ENCODE measurements at places on chromosomes 1 and 21.
A peak's percentile ranks its signal among the peaks of the same experiment; 100 is the strongest.

DNA sequence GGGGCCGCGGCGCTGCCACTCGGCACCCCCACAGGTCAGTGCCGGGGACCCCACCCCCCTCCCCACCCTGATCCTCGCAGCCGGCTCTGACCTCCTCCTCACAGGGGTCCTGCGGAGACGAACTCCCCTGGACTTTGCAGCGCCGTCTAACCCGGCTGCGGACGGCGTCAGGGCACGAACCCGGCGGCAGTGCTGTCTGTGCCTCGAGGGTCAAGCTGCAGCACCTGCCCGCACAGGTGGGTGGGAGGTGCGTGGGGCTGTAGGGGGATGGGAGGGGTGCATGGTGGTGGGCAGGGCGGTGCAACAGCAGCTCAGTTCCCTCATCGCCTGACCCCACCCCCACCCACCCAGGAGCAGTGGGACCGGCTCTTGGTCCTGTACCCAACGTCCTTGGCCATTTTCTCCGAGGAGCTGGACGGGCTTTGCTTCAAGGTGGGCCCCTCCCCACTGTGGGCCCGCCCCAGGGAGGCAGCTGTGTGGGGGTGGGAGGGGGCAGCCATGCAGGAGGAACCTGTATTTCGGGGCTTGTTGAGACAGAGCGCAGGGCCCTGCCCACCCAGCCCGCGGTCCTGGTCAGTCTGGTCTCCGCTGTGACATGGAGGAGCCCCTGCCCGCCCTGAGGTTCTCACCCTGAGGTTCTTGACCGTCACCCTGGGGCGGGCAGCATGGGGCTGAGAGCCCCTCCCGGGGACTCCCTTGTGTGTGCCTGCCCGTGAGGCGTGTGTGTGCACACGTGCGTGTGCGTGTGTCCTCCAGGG is 4.9 kb downstream of the PLEKHN1 start:
- no peak for DNase-seq

DNA sequence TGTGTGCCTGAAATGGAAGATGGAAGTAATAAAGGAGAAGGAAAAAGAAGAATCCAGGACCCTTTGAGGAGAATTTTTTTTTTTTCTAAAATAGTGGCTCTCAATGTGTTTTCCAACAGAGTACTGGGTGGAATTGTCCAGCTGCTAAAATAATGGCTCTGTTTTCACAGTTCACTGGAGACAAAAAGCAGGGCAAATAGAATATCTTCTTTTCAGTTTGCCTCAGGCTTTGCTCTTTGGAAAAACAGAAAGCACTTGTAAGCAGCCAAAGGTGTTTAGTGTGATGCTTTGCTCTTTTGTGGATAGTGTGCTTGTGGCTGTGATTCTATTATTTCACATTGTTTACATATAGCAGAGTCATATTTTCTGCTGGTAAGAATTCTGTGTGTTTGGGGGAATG is 77.4 kb upstream of the MROH9 start:
- no peak for DNase-seq

GRCh38 chr21:39136711-39137110 is 46.5 kb downstream of the PSMG1 start:
- no peak for DNase-seq

- no peak for DNase-seq
Observed at GRCh38 chr21:32977216-32977615, 48.5 kb upstream of the OLIG2 start.

DNA sequence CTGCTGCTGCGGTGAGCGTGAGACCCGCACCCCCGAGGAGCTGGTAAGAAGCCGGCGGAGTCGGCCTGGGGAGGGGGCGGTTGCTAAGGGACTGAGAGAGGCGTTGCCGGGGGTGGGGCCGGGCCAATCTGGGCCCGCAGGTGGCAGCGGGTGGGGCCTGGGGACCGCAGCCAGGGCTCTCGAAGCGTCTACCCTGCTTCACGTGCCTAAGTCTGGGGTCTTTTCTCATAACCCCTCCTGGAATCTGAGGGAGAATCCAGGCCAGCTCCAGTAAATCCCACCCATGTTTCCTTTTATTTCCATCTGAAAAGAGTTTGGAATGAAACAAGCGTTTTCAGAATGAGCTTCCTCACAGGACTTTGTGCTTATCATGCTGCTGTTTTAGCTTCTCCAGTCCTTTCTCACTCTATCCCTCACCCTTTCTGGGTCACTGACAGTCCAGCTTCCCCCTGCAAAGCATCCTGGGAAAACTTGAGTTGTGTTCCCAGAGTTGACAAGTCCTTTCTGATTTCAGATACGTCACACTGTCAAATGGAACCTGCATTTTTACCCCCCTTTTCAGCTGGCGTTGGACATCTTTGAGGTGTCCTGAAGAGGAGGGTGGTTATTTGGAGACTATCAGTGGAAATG is 431 bp downstream of the CLCN6 start:
- DNase-seq: peak; percentile 81

- no peak for DNase-seq
Observed at GRCh38 chr1:22319608-22320007, 132.0 kb upstream of the ZBTB40 start.

DNA sequence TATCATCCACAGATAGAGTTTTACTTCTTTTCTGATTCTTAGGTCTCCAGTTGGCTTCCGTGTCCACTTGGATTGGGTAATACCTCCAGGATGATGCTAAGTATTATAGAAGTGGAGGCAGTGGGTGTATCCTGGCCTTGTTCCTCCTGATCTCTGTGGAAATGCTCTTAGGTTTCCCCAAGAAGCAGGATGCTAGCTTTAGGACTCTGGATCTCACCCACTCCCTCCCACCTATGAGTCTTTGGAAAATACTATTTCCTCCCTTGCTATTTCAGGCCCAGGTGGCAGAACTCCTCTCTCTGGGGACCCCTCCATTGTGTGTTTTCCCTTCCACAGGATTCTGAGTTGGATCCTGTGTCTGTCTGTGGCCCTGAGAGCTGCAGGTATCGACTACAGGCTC is 86.7 kb downstream of the SIM2 start:
- no peak for DNase-seq

DNA sequence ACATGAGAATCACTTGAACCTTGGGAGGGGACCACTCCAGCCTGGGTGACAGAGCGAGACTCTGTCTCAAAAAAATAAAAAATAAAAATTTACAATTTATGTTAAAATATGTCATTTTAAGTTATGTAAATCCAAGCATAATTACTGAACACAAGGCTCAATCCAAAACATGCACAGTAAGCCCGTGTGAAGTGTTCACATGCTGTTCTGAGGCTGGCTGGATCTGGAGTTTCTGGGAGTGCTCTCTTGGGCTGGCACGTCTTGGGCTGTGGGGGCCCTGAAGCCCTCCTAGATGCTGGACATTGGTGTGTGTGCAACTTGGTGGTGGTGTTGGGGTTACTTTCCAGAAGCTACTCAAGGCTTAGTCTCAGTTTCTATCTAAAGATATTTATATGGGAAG is 25.2 kb downstream of the ADARB1 start:
- no peak for DNase-seq
